ENCODE measurements at places on chromosomes 5 and 9.

DNA sequence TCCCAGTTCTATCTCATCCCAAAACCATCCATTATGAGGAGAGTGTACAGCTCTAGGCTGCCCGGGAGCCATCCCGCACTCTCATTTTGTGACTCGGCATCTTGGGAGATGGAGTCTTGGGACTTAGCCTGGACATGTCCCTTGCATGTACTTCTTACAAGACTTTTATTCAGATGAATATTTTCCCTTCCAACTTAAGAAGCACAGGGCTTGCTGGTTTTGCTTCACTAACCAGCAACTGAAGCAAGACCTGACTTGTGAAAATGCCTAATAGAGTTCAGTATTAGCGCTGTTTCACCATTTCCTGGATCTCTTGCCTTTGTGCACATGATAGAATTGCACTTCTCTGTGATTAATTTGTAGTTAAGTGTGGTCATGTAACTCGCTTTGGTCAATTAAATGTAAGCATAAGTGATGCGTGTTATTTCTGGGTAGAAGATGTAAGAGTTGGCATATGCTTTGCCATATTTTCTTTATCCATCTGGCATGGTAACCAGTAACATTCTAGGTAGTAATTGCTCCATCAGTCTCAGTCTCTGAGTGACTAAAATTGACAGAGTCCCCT lies 55.8 kb downstream of the PDCD1LG2 start:
- no peak for DNase-seq

DNA sequence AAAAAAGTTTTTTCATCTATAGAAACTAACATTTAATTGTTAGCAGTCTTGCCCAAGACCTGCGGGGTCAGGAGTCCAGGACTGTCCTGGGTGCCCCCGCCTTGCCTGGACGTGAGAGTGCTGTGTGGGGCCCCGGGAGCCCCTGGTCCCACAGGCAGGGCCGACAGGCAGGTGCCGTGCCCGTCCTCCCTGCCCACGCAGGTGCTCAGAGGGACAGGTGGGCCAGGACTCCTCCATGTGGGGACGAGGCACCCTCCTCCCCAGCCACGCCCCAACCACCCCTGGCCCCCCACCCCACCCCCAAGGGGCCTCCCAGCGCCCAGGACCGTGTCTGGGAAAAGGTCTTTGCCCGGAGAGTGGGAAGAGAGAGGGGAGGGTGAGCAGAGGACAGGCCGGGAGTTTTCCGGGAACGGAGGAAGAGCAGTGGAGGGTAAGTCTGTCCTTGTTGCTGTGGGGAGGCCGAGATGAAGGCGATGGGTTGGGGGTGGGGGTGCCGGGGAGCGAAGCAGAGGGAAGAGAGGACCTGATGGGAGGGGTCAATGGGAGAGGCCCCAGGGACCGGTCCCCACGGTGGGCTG lies 2.7 kb upstream of the LCN12 start:
- DNase-seq = no peak

- DNase-seq = peak; percentile 66
Measured at GRCh38 chr5:80231243-80231642, 24.6 kb downstream of the SERINC5 start.

- DNase-seq = peak; percentile 2
Measured at GRCh38 chr9:29691758-29692407, 2118.6 kb upstream of the C9orf72 start.

GRCh38 chr9:108761655-108762347 lies 94.0 kb downstream of the ACTL7B start:
- DNase-seq = peak; percentile 77

DNA sequence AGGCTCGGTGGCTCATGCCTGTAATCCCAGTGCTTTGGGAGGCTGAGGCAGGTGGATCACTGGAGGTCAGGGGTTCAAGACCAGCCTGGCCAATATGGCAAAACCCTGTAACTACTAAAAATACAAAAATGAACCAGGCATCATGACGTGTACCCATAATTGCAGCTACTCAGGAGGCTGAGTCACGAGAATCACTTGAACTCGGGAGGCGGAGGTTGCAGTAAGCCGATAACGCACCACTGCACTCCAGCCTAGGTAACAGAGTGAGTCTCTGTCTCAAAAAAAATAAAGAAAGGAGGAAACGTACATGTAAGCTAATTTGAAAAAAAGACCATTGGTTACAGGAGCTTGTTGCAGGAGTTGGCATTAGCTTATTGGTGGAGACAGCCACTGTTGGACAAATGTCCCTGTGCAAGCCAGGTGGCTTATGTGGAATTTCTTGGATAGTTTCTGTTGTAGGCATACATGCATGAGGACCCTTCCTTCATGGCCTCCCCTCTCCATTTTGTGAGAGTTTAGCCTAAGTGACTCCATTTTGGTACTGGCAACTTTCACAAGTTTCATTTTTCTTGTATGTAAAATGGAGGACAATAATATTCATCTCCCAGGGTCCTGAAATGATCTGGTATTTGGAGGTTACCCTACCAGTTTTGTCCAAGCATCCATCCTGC lies 16.8 kb upstream of the RAB14 start:
- no peak for DNase-seq

DNA sequence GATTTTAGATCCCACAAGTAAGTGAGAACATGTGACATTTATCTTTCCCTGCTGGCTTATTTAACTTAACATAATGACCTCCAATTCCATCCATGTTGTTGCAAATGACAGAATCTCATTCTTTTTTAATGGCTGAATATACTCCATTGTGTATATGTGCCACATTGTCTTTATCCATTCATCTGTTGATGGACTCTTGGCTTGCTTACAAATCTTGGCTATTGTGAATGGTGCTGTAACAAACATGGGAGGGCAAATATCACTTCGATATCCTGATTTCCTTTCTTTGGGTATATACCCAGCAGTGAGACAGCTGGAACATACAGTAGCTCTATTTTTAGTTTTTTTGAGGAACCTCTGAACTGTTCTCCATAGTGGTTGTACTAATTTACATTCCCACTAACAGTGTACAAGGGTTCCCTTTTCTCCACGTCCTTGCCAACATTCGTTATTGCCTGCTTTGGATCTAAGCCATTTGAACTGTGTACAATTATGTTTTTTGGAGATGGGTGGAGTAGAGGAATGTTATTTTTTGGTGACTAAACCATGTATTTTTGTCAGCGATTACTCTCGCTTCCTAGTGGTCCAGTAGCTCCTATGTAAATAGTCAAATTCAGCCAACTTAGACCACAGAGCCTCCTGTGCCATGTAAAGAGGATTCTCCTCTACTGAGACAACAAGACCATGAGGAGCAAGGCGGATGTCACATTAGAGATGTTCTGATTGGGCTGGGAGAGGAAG lies 60.6 kb downstream of the TNFSF15 start:
- no peak for DNase-seq

- no peak for DNase-seq
Measured at GRCh38 chr5:88954511-88954910, 71.5 kb upstream of the MEF2C start.

GRCh38 chr5:79849486-79850315 lies 141.4 kb downstream of the MTX3 start:
- DNase-seq = no peak

Measured in H54 (cell line).